NCI-H345 (cell line): ENCODE measurements at places on chromosomes 6 and 20.

- DNase-seq: no peak
These were observed 26.0 kb downstream of the MAS1 start for GRCh38 chr6:159916752-159917151.

- no peak for DNase-seq
These were observed 152.6 kb downstream of the BCKDHB start for GRCh38 chr6:80259118-80259517.

DNA sequence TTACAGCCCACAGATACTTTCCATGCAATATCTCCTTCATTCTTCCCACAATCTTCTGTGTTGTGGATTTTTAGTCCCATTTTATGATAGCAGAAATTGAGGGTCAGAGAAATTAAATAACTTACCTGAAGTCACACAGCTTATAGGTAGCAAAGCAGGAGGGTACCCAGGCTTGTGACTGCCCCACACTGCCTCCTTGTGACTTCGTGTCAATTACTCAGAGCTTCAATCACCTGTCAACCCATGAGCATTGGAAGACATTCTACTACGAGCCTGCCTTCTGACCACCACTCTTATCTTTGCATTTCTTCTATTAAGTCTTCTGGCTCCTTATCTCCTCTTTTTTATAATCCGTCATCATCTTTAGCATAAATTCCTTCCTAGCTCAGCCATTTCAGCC is 71.6 kb upstream of the NRSN1 start:
- no peak for DNase-seq

DNA sequence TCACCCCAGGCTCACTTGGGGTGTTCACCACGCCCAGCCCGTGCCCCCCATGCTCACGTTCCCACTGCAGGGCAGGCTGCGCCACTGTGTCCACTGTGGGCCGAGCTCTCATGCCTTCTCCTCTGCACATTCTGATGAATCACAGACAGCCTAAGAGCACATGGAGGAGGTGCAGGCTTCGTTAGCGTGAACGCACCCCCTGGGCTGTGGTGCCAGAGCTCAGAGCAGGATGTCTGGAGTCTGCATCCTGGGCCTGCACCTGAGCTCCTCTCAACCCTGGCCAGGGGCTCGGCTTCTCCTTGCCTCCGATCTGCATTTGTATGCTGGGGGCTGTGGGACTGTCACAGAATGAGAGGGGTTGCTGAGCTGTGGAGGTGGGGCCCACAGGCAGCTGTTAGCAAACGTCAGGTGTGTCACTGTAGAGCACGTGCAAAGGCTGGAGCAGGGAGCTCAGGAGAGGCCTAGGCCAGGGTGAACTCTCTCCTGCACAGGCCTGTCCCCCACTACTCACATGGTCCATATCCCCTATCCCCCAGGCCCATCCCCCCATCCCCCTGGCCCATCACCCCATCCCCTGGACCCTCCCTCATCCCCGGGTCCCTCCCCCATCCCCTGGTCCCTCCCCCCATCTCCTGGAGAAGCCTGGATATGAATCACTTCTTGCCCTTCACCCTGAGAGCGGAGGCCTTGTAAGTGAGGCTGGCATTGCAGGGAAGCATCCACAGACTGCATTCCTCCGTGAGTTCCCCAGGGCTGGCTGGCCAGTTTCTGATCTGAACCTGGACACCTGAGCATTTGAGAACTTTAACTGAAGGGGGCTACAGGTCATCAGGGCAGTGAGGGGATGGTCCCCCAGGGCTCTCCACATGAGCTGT is 309.5 kb downstream of the TAF4 start:
- no peak for DNase-seq

DNA sequence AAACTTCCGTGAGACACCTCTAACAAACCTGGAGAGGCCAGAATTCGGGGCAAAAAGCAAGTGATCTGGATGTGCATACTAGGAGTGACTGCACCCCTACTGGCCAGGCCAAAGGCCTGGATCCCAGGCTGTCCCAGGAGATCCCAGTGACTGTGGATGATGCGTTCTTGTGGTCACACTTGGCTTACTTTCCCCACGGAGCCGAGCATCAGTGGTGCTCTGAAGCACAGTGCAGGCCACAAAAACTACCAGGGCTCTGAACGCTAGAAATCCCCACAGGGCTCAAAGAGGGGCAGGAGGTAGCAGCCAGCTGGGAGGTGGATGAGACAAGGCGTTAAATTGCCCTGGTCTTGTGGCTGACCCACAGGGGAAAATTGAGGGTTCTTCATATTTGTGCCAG is 7.1 kb downstream of the TRIM26 start:
- no peak for DNase-seq

DNA sequence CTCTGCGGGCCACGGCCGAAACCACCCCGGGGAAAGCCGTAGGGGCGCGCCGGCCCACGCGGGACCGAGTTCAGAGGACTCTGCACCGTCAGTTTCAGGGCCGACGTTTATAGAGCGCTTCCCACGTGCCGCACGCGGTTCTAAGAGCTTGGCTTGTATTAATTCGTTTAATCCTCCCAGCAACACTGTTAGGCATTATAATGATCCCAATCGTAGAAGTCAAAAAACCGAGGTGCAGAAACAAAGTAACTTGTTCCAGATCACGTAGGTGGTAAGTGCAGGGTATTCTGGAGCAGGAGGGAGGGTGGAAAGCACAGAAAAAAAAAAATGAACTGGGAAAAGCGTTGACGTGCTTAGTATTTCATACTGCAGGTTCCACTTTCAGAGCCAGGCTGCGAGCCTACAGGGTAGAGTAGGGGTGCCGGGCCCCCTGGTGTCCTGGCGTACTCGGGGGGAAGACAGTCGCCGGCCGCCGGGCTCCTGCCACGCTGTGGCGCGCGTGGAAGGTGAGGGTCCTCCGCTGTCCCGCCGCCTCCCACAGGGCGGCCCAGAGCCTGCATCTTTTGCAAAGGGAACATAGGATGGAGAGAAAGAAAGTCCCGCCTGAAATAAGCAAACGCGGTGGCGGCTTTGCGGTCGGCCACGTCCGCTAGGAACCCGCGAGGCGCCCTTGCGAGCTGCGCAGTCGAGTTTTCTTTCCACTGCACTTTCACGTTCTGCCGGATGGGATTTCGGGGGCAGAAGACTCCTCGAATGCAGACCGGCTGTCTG is 10.2 kb upstream of the FOXF2 start:
- DNase-seq: no peak

GRCh38 chr6:157029980-157030690 is 253.0 kb downstream of the ARID1B start:
- peak; percentile 11 for DNase-seq

- peak; percentile 38 for DNase-seq
These were observed 18.5 kb downstream of the FRMD1 start for GRCh38 chr6:168060521-168060931.

- DNase-seq: peak; percentile 93
These were observed 1.3 kb downstream of the BTBD3 start for GRCh38 chr20:11918981-11919380.

DNA sequence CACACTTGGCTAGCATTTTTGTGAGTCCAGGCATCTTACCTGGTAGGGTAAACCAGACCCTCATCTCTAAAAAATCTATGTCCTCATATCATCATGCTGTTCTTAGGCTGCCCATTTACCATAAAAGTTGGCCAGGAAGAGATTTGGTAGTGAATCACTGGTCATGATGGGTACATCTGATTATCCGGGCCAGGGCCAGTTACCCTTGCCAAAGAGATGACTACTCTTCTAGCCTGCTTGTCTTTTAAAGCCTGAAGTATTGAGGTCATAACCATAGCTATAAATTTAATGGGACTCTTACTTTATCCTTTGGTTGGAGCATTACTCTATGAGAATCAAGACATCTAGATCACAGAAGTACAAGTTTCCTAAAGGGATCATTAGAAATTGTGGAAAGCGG is 276.8 kb downstream of the TENT5A start:
- DNase-seq: no peak

GRCh38 chr6:82511546-82511945 is 147.9 kb downstream of the TPBG start:
- DNase-seq: no peak

DNA sequence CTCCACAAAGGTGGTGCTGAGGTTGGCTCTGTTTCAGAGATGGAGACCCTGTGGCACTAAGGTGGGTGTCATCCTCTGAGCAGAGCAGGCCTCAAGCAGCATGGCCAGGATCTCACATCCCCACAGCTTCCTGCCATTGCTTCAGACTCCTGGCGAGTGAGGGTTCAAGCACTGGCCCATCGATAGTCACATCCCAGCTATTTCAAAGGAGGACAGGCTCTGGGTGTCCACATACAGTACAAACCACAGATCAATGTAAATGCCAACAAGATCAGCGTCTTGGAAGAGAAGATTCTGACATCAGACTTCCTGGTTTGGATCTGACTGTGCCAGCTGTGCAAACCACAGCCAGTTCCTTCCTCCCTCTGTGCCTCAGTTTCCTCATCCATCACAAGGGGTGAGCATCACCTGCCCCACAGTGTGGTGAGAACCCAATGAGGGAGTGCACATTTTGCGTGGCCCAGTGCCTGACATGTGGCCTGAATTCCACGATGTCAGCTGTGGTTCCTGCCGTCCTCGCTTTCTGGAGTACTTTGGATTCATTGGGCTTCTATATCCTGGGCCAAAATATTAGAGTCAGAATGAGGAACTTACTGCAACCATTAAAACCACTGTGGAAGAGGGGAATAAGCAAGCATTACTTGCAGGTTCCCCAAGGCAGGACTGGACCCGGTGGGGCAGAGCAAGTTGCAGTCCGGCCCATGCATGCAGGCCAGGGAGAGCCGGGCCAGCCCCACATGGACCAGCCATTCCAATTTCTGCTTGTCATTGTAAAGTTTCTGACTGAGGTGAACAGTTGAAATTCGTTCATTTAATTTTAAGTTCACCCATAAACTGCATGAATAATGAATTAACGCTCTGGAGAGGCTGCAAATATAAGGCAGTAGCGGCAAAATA is 236.0 kb downstream of the TTLL2 start:
- DNase-seq: no peak

- no peak for DNase-seq
These were observed 165.7 kb upstream of the AFDN start for GRCh38 chr6:167660944-167661551.

DNA sequence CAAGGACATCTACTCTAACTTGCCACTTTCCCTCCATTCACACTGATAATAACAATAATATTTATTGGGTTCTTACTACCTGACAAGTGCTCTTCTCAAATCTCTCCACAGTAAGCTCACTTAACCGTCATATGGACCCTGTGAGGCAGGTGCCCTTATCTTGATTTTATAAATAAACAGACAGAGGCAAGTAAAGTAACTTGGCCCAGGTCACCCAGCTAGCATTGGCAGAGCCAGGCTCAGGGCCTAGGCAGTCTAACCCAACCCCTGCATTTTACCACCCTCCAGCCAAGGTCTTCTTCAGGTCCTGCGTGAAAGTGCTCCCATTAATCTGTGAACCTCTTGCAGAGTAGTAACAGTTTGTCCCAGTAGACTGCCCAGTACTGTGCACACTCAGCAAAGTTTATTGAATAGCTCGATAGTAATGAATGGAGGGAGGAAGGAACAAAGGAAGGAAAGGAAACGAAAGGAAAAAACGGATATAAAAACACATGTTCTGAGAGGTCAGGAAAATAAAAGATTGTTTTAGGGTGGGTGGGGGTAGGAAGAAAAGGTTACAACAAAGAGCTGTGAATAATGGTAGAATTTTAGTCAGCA is 17.0 kb upstream of the STX11 start:
- DNase-seq: no peak

GRCh38 chr6:33251395-33252012 is 20.2 kb downstream of the VPS52 start:
- DNase-seq: no peak

- DNase-seq: peak; percentile 76
These were observed 792 bp downstream of the SNAP25 start for GRCh38 chr20:10219452-10219791.

- no peak for DNase-seq
These were observed 13.8 kb upstream of the VIP start for GRCh38 chr6:152736687-152737273.

DNA sequence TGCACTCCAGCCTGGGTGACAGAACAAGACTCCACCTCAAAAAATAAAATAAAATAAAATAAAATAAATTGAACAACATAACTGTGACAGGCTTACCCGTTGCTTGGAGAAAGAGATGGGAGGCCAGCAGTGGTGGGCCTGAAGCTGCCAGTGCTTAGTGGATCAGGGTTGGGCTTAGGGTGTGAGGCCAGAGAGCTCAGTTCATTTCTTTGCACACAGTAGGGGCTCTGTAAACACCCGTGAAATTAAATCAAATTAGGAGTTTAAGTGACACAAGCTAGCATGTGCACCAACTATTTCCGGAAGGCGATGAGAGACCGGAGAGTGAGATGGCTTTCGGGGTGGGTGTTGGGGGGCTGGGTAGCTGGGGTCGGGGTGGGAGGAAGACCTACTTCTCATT is 25.8 kb upstream of the TTPAL start:
- DNase-seq: no peak

- no peak for DNase-seq
These were observed 20.9 kb downstream of the UTRN start for GRCh38 chr6:144305985-144306384.

DNA sequence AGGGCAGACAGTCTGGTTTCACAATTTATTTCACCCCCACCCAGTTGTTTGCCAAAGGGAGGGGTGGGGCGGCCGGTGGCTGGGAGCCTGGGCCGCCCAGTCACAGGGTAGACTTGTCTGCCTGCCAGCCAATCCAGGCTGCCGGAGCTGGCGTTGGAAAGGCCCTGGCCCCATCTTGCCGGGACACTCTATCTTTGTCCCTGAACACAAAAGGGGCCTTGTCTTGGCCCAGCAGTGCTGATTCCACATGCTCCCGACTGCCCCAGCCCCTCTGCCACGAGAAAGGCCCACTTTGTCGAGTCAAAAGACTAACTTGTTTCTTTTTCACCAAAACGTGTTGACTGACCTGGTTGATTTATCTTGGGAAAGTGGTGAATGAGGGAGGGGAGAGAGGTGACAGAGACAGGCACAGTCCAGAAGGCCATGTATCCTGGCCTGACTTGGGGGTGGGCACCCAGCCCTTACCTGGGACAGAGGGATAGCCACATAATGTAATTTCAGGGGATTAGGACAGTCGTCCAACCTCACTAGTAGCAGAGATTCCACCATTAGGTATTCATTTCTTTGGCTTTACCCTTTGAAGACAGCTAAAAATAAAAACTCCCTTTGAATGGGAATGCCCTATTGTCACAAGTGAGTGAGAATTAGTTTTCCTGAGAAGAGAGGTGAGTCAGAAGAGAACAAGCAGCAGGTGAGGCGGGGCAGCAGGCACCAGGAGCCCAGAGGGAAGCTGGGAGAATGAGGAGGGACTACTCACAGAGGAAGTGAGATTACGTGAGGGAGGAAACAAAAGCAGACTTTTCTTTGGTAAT is 67.0 kb upstream of the SIRPA start:
- no peak for DNase-seq

- DNase-seq: no peak
These were observed 30.8 kb downstream of the AGPAT4 start for GRCh38 chr6:161242779-161243693.

- peak; percentile 14 for DNase-seq
These were observed 645 bp downstream of the DDX39B start for GRCh38 chr6:31541059-31541657.

DNA sequence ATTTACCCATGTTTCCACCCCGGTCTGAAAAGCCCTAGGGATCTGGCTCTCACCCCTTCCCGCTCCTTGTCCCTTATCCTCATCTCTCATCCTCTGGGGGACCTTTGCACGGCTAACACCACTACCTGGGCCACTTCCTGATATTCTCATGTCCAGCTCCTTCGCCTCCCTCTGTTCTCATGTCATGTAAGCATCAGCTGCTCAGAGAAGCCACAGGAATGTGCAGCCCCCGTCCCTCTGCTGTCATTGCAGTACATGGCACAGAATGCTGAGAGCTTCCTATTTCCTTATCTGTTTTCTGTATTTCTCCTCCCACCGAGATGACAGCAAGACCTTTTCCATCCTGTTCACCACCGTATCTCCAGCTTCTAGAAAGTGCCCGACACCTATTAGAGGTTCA is 102.4 kb downstream of the MTHFD1L start:
- no peak for DNase-seq
